ENCODE measurements at places on chromosomes 2 and 18.
A peak's percentile ranks its signal among the peaks of the same experiment; 100 is the strongest.

- DNase-seq, result no peak
Observed at GRCh38 chr18:13611601-13612195, 114.7 kb downstream of the FAM210A start.

- DNase-seq, result no peak
Observed at GRCh38 chr2:46915281-46915810, at the start of gene MCFD2. MCFD2 (minus strand) TSS chr2:46915806; CDS start chr2:46909171, 6,635 bp downstream.

DNA sequence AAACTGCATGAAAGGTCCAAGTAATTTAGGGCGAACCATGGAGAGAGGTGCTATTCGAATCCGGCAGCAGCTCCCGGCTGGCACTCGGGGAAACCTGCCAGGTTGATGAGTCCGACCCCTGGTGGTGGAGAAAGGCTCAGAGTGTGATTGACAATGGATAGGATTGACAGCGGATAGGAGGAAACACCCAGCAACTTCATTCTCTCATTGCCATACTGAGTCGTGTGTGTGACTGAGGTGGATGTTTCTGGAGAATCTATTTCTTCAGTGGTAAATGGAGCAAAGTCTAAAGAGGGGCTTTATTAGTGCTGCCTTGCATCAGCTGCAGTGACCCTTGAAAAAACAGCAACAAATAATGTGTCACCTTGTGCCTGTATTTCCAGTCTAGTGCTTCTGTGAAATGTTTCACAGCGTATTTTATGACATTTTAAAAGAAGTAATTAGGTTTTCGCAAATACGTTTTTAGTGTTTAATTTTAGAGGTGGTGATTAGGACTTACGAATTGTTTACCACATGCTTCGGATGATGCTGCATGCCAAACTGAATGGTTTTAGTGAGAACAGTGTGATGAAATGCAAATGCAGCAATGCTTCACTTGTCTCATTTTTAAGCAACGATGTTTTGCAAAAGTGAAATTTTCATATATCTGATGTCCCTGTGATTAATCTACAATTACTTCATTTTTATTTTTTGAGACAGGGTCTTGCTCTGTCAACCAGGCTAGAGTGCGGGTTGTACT is 102.0 kb downstream of the DCDC2C start:
- no peak for DNase-seq

DNA sequence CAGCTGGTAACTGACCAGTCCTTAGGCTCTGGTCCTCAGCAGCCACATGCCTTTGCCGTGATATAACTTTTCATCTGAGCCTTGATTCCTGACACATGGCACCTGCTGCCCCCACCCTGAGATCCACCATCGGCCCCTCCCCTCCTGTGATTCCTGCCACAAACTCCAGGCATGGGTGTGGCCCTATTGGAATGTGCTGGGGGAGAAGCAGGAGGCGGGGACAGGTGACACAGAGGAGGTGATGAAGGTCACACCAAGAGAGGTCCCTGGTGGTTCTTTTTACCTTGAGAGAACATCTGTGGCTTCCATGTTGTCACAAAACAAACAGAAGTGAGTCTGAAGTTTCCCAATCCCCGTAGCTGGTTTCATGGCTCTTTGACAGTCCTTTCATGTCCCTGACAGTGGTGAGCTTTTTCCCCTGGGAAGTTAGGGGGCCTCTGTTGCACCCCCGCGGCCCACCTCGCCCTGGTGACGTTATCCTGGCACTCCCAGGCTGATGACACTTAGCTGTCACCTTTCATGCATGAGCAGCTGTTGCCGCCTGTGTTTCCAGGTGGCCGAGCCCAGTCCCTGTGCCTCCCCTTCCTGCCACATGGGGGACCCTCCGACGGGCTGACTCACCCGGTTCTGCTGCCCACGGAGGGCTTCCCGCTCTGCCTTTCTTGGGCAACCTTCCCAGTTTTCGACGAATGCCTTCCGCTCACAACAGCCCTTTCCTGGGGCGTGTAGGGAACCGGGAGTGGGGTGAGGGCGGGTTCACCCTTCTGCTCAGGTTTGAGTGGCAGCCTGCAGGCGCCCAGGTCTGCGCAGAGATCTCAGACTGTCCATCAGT is 66.3 kb upstream of the GLI2 start:
- DNase-seq, result no peak

DNA sequence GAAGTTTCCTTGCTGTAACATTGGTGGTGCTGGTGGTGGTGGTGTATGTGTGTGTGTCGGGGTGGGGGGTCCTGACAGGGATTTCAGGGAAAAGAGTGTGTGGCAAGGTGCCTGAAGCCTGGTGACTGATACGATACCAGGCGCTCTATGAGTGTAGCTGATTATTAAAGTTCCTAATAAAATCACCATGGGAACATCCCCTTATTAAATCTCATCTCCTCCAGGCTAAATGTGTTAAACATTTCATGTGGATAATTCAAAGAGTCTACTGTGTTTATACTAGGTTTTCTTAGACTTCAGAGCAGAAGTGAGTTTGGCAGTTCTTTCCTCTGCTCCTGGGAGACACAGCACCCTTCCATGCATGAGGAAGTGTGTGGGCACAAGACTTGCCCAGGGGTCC is 82.0 kb downstream of the THNSL2 start:
- DNase-seq, result no peak

DNA sequence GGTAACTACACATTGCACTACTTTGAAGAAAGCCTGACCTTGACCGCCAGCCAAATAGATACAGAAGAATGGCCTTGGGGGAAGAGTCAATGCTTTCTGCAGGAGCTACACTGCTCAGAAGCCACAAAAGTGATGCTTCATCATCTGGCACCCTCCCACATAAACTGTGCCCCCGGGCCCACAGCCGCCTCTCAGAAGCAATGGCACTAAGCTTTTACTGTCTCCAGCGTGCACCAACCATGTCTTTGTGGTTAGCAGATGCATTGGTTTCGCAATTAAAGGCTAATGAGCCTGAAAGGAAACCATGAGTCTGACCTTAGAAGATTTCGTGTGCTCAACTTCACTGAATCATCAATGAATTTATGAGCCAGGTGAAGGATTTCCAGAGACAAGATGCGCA is 209.4 kb upstream of the TRIB2 start:
- peak; percentile 79 for DNase-seq

DNA sequence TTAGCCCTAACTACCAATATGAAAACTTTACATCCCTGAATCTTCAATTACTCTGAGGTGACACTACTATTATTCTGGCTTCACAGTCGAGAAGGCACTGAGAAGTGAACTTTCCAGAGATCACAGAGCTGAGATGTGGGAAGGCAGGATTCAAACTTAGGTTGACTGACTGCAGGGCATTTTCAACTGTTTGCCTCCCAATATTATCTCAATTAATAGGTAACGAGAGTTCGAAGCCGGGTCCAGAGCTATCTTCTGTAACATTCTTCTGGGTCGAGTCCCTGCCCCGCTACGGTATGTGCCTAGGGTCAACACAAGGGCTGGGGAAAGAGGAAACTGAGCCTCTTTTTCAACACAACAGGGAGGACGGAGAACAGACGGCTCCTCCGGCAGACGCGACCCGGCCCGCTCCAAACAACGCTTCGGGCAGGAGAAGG is 740 bp downstream of the CHMP3 start:
- no peak for DNase-seq

DNA sequence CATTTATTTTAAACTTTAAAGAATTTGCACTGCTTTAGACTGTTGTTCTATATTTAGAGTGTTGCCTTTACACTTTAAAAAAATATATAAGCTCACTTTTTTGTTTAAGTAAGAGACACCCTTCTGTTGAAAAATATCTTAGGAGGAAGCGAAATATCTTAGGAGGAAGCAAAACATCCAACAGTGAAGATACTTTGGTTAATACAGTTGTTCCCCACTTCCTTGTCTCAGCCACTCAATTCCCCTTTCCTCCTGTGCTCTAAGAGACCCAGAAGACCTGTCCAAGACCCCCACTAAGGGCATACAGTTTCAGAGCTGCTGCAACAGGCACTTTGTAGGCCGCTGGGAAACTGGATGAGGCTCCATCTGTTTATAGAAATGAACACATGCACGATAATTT is 5.7 kb downstream of the SERPINB8 start:
- no peak for DNase-seq

DNA sequence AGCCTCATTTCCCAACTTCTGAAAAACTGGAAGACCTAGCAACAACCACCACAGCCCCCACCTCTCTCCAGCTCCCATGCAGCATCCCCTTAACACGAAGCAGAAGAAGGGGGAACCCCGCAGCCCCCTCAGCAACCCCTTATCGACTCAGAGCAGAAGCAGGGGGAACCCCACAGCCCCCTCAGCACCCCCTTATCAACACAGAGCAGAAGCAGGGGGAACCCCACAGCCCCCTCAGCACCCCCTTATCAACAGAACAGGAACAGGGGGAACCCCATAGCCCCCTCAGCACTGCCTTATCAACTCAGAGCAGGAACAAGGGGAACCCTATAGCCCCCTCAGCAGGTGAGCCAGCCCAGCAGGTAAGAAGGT is 6.7 kb downstream of the SLC66A2 start:
- DNase-seq, result peak; percentile 51

DNA sequence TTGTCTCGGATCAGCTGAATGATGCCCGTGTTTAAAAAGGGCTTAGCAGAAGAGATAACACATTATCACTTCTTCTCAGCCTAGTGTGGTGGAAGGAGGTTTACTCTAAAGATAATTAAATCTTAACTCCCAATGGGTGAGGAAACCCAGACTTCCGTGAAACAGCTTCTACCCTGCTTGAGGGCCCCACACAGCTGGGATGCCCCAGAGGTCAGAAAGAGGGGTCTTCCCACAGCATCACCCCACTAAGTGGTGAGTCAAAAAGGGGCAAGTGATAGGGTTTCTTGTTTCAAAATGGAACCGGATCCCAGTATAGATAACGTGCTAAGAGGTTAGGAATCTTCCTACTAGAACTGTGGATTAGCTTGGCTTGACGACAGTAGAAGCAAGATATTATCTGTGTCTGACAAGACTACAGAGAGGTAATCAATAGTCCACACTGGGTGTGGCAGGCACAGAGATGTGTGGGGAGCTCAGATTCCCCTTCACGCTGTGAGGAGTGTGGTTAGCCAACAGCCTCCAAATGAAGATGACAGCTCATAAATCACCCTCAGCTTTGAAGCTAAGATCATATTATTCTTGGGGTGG is 129.6 kb upstream of the COPS8 start:
- DNase-seq, result peak; percentile 54

Data from activated CD8-positive, alpha-beta memory T cell treated with anti-CD3 and anti-CD28 coated beads, Interleukin-2, amount 50 U/mL, for 48 hours (primary cell).